HTR-8/SVneo (cell line): ENCODE measurements at places on chromosomes 11 and 22.

GRCh38 chr11:100515087-100515486 lies 172.0 kb upstream of the ARHGAP42 start:
- peak; percentile 20 for DNase-seq

DNA sequence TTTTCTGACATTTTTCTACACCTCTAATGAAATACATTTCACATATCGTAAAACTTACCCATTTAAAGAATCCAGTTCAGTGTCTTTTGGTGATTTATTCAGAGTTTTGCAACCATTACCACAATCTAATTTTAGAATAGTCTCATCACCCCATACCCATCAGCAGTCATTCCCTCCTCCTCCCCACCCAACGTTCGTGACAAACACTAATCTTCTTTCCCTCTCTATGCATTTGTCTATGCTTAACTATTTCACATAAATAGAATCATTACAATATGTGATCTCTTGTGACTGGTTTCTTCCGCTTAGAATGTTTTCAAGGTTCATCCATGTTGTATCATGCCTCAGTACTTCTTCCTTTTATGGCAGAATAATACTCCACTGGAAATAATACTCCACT lies 9.5 kb downstream of the TTC28 start:
- no peak for DNase-seq

DNA sequence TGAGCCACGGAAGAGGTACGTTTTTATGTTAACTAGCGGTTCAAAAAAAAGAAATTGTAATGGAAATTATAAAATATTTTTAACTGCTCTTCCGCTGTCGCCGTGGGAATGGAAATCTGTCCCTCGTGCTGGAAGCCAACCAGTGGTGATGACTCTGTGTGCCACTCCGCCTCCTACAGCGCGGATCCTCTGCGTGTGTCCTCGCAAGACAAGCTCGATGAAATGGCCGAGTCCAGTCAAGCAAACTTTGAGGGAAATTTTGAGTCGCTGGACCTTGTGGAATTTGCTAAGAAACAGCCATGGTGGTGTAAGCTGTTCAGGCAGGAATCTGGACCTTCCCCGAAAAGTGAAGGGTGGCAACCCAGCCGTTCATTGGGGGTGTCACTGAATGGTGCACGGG lies 2.9 kb upstream of the CBX7 start:
- no peak for DNase-seq

- DNase-seq: no peak
Measured at GRCh38 chr11:83317757-83318690, 31.9 kb upstream of the CCDC90B start.

GRCh38 chr22:47043835-47044721 lies 281.6 kb downstream of the TBC1D22A start:
- DNase-seq: peak; percentile 53

DNA sequence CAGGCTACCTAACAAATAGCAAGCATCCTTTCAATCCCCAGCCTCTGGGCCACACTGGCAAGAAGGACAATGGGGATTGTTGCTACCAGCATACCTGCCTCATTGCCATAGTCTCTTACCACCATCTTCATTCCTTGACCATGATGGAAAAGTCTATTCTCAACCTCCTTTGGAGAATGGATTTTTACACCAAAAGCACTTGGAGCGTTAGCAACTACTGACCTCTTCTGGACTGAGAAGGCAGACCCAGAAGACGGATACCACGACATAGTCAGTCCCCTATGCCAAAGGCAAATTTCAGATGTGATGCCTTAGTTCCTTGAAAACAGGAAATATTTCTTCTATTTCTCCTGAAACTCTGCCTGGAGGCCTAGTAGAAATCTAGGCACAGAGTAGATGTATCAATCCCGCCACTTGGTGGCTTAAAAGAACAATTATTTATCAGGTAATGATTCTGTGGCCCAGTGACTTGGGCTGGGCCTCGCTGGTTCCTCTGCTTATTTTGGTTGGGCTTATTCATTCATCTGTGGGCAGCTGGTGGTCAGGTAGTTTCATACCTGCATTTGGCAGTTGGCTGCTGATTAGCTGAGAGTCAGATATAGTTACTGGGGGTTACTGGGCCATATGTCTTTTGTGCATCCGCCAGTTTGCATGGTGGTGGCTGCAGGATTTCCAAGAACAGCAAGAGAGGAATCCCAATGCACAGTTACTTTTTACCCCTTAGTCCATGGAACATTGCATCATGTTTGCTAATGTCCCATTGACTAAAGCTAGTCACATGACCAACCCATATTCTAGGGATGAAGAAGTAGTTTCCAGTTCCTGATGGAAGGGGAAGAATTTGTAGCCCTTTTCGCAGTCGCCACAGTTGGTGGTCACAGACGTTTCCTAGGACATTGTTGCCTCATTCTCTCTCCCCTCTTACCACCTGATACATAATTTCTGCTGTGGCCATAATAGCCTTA lies 75.2 kb downstream of the DHCR7 start:
- peak; percentile 56 for DNase-seq

DNA sequence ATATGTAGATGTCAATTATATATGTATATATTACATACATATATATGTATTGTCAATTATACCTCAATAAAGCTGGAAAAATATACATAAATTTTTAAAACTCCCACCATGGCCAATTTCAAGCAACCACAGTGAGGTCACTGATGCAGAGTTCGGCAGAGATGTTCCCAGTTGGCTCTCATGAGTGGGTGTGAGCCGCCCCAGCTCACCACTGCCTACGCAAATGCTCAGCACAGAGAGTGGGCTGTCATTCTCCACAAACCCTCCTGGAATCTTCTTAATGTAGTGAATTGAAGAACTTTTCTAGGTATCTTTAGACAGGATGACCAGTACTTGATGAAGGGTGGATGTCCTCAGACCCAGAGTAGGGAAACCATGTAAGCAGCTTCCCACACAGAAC lies 96.6 kb upstream of the TMEM45B start:
- DNase-seq: no peak

DNA sequence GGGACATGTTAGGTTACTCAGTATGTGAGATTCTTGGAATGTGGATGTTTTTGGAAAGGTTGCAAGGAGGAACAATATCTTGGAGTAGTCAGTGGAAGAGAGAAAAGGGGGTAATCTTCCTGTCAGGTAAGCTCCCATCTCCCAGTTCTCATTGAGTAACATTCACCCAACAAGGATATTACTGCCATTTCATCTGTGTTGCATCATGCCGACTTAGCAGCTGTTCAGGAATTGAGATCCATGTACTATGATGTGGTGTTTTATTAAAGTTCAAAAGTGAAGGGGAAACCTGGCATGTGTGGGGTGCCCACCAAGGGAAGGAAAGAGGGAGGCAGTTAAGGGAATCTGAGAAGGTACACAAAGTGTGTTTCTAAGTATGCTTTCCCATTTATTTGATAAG lies 58.4 kb upstream of the RASSF10 start:
- DNase-seq: no peak

DNA sequence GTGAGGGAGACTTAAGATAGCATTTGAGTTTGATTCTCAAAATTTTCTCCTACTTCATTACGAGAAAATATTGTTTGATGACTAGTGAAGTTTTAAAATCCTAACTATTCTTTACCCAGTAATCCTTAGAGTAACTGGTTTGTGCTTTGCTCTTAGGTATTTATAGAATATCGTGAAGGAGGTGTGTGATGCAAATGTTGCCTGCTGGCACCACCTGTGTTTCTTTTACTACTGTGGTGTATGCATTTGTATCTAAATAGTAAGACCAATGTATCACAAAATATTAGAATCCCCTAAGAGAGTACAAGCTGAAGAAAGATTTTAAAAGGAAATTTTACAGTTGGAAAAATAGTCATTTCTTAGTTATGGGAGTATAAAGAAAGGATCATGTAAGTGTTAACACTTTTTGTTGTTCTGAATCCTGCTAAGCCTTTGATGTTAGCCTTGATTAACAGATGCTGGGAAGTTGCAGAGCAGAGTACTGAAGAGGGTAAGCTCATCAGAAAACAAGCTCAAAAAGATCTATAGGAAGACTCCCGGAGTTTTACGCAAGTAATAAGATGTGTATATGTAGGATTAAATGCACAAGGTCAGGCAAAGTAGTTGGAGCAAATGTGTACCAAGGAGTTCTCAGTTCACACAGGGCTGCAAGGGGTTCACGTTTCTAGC lies 102.2 kb upstream of the SLC6A5 start:
- no peak for DNase-seq

DNA sequence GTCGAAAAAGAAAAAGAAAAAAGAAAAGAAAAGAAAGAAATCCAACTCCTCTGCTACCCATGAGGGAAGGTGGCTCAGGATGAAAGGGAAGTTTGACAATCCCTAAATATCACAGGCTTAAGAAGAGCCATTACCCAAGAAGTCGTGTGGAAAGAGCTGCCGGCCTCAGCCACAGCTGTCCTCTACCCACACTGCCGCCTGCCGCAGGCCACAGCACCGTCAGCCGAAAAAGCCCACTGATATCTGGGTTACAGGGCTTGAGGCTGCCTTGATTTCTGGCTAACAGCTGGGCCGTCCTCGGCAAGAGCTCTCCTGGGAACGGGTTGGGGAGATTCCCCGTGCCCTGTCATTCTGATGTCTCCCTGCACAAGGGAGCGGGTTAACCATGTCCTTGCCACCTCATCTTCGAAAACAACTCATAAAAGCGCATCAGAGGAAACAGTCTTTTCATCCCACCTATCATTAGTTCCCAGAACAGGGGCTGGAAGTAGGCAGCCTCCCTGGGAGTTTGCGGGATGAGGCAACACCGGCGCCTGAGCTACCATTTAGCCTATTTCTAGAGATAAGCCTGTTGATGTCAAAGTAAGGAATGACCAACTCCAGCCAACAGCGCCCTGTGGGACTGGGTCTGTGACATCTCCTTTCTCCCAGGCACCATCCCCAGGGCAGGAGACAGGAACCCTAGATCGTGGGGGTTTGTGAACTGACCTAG lies 21.8 kb upstream of the SNX32 start:
- no peak for DNase-seq

DNA sequence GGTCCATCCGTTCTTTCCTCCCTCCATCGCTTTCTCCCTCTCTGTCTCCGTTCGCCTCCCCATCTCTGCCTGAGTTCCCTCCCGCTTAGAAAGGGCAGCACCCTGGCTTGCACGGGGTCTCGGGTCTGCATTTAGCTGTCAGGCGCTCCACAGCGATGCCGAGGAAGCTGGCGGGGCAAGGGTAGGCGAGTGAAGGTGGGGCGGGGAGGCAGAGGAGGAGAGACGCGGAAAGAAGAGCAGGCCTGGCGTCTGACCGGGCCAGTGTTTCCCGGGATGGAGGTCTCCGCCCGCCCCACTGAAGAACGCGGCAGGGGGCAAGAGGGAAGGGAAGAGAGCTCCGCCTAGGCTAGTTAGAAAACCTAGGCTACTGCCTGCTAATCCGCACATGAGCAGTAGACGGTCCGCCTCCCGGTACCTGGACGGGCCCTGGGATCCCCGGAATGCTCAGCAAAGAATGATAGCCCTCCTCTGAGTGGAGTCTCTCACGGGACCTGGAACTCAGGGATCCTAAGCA lies 3922.5 kb upstream of the OR11H1 start:
- no peak for DNase-seq

- DNase-seq: no peak
Measured at GRCh38 chr11:125320347-125321076, 156.0 kb downstream of the PKNOX2 start.

DNA sequence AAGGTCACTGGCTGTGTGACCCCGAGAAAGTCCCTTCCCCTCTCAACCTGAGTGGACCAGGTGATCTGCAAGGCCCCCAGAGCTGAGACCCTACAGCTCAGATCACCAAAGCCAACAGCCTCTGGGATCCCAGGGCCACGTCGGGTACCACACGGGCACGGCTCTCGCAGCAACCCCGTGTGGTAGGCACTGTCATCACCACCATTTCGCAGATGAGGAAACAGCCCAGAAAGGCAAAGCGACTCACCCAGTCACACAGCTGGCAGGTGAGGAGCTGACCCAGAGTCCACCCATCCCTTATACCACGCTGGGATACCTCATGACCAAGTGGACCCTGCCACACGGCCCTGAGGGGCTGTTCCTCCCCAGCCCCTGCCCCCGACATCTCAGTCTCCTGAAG lies 2.8 kb downstream of the ATP5MGL start:
- DNase-seq: no peak

DNA sequence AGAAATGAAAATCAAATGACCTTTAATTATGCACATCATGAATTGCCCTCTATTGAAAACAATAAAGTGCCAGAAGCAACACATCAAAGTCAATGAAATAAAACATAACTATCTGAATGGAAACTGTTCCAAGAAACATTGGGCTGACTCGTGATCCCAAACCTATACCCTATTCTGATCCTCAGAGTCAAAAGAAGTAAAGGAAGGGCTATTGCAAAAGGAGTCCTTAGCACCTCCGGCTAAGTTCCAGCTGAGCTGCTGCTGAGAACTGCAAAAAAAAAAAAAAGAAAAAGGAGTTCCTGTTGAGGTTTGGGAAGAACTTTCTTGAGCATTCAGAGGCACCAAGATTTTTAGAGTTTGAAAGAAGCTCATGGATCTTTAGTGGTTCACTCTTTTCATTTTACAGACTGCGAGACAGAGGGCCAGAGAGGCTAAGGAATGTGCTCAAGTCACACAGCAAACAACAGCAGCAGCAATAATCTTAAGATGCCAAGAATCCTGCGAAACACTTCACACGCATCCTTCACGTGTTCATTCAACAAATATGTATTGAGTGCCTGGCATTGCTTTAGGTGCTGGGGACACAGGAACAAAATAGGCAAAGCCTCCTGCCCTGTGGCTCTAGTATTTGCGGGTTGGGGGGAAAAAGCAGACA lies 841 bp upstream of the TMPRSS13 start:
- no peak for DNase-seq

DNA sequence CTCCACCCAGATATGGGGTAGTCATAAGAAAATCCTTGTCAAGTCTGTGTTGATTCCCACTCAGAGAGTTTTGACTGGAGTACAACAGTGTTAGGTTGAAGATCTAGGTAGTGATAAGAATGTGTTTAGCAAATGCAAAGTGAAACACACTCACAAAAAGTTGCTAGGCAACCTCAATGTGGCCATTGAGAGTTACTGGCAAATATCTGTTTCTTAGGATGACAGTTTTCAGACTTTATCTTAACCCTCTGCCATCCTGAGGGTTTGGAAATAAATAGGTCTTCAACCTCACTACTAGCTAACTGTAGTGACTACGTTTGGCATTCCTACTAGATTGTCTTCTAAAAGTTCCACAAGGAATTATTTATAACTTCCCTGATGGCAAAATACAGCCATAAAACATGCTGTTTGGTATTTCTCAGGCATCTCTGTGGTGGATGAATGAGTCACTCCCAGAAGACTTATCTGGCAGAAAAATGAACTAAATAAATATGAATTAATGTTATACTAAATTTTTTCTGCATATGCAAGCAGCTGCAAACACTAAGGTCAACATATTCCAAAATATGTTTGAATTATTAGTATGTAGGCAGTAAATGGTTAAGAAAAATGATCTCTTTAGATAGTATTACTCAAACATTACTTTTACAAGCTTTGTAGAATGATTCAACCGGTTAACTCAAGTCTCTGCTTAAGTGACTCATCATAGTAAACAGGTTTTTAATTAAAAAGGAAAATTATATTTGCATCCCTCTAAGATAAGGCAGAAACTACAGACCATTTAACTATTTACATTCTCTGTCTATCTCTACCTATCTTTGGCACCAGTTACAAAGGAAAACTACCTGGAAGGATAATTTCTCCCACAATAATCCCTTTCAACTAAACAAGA lies 17.1 kb upstream of the SYTL2 start:
- peak; percentile 82 for DNase-seq

GRCh38 chr11:17163736-17164135 lies 44.0 kb downstream of the PIK3C2A start:
- DNase-seq: no peak

GRCh38 chr22:49517211-49517610 lies 310.5 kb downstream of the BRD1 start:
- no peak for DNase-seq

- no peak for DNase-seq
Measured at GRCh38 chr11:117999354-117999993, 13.3 kb downstream of the IL10RA start.

GRCh38 chr11:2563213-2564007 lies 118.6 kb downstream of the KCNQ1 start:
- DNase-seq: no peak
